ENCODE measurements at places on chromosomes 1 and 21. TPM values are rescaled to one million over a fixed set of nuclear protein-coding genes. Genes with fewer than 3 reads are reported as not detected.

FH gene
- total RNA-seq: 96.6 TPM

NHLH2 gene
- total RNA-seq: not detected

CATSPERE gene
- total RNA-seq: 1.9 TPM

FBLIM1 gene
- 363 TPM for total RNA-seq

ADAM30 gene
- total RNA-seq: not detected

TMEM79 gene
- 3.0 TPM for total RNA-seq

TMEM61 gene
- total RNA-seq: not detected

DEPDC1 gene
- total RNA-seq: 30.4 TPM

PYHIN1 gene
- not detected for total RNA-seq

- no peak overlapping the region for H3K27ac ChIP-seq
- no peak overlapping the region for H3K4me3 ChIP-seq
- H3K27me3 ChIP-seq: no peaks in the 10 kb centered on the region
- DNase-seq: no peak
These were observed 10.7 kb downstream of the MACF1 start for GRCh38 chr1:39214998-39215873.

- no peak overlapping the region for H3K27ac ChIP-seq
- no peak overlapping the region for H3K4me3 ChIP-seq
- peaks cover 9% of the 10 kb centered on the region for H3K4me1 ChIP-seq
- no peaks in the 10 kb centered on the region for H3K27me3 ChIP-seq
- peak; percentile 41 for DNase-seq
- H3K36me3 ChIP-seq: peaks cover 9% of the 10 kb centered on the region
These were observed 23.6 kb upstream of the CCDC17 start for GRCh38 chr1:45647248-45648021.

- H3K4me1 ChIP-seq: peaks cover 3% of the 10 kb centered on the region
- H3K27me3 ChIP-seq: no peaks in the 10 kb centered on the region
- DNase-seq: no peak
- no peak overlapping the region for H3K4me3 ChIP-seq
- H3K27ac ChIP-seq: no peak overlapping the region
These were observed 22.1 kb downstream of the TMEM63A start for GRCh38 chr1:225860107-225860506.

GRCh38 chr21:44957901-44958451, 18.1 kb downstream of the SLX9 start:
- H3K4me3 ChIP-seq: no peak overlapping the region
- no peak for DNase-seq
- peak overlapping the region; percentile 61 for H3K27ac ChIP-seq
- H3K4me1 ChIP-seq: peaks cover 33% of the 10 kb centered on the region
- H3K27me3 ChIP-seq: no peaks in the 10 kb centered on the region

GRCh38 chr1:57603696-57604095, 179.8 kb upstream of the DAB1 start:
- H3K36me3 ChIP-seq: no peaks in the 10 kb centered on the region
- no peak overlapping the region for H3K27ac ChIP-seq
- DNase-seq: no peak
- H3K27me3 ChIP-seq: no peaks in the 10 kb centered on the region
- no peaks in the 10 kb centered on the region for H3K4me1 ChIP-seq

DNA sequence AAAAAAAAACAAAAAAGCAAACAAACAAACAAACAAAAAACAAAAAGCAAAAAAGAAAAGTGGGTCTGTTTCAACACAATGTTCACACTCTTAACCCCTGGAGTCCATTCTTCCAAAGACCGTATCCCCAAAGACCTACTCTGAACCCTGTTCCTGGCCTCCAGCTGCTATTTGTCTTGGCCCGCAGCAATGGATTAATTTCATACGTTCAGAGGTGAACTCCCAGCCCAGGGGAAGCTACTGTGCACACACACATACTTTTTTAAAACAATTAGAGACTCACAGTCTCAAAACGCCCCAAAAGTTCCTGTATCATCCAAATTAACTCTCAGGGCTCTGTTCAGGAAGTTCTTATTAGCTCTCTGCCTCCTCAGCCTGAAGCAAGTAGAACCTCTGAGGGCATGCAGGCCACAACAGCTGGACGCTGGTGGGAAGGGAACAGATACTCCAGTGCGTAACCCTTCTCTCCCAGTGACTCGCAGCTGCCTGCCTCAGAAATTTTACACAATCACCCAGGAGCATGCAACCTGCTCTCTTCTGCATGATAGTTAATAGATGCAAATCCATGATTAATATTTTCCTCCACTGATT, 395.4 kb downstream of the RRAGC start:
- no peak overlapping the region for H3K4me3 ChIP-seq
- no peak overlapping the region for H3K27ac ChIP-seq
- no peaks in the 10 kb centered on the region for H3K36me3 ChIP-seq
- H3K27me3 ChIP-seq: no peaks in the 10 kb centered on the region

GRCh38 chr21:29487154-29487553, 188.4 kb downstream of the BACH1 start:
- H3K27ac ChIP-seq: no peak overlapping the region
- no peaks in the 10 kb centered on the region for H3K4me1 ChIP-seq
- H3K27me3 ChIP-seq: no peaks in the 10 kb centered on the region

GRCh38 chr1:3471356-3472087, 17.1 kb downstream of the ARHGEF16 start:
- H3K36me3 ChIP-seq: no peaks in the 10 kb centered on the region
- no peaks in the 10 kb centered on the region for H3K27me3 ChIP-seq
- no peak overlapping the region for H3K27ac ChIP-seq
- DNase-seq: peak; percentile 35
- H3K4me3 ChIP-seq: no peak overlapping the region

GRCh38 chr1:44655609-44656008, 18.7 kb downstream of the TMEM53 start:
- H3K27me3 ChIP-seq: no peaks in the 10 kb centered on the region
- H3K27ac ChIP-seq: no peak overlapping the region
- no peak overlapping the region for H3K4me3 ChIP-seq
- peaks cover 6% of the 10 kb centered on the region for H3K36me3 ChIP-seq
- no peaks in the 10 kb centered on the region for H3K4me1 ChIP-seq
- peak; percentile 26 for DNase-seq

DNA sequence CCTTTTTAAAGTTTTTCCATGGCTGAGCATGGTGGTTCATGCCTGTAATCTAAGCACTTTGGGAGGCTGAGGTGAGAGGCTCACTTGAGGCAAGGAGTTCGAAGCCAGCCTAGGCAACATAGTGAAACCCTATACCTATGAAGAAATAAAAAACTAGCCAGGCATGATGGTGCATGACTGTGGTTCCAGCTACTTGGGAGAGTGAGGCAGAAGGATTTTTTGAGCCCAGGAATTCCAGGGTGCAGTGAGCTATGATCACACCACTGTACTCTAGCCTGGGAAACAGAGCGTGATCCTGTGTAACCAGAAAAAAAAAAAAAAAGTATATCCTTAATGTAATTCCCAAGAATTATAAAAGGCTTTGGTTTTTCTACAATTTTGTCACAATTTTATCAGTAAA, 17.4 kb downstream of the DEPDC1 start:
- H3K27me3 ChIP-seq: no peaks in the 10 kb centered on the region
- peaks cover 8% of the 10 kb centered on the region for H3K4me1 ChIP-seq
- no peak overlapping the region for H3K27ac ChIP-seq
- no peak for DNase-seq
- H3K36me3 ChIP-seq: peaks cover 14% of the 10 kb centered on the region
- no peak overlapping the region for H3K4me3 ChIP-seq

DNA sequence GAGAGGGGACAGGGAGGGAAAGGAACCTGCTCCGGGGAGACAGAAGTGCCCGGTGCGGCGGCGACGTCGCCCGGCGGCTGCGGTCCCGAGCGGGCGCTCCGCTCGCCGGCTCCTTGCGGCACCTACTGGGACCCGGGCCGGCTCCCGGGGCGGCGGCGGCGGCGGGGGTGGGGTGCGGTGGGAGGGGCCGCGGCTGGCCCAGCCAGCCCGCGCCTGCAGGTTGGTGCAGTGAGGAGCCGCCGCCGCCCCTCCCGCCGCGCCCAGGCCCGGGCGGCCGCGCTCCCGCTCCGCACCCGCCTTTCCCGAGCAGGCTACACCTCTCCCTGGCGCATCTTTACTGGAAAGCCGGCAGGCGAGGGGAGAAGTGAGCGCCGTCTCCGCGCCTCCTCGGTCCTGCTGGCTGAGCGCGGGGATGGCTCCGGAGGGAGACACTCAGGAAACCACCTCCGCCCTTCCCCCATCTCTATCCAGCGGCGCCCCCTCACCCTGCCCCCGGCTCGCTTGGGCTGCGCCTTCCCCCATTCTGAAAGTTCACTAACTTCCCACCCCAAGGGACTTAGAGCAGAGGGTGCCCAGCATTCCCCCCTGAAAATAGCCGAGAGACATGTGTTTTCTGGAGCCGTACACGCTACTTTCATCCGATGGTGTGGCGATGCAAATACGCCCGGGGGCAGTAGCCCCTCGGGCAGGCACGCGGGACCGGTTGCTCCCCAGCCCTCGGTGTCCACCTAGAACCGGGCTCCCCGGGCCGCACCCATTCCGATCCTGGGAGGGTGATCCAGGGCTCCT, at the start of gene PLD5:
Gene PLD5, minus strand, starts transcription at position 127 of the 789 bp plus-strand sequence.
- no peak for DNase-seq
- no peak within 1 kb of the TSS for H3K27ac ChIP-seq
- H3K36me3 ChIP-seq: no peaks in the 10 kb centered on the region
- peaks cover 29% of the 10 kb centered on the region for H3K27me3 ChIP-seq

- DNase-seq: no peak
- no peak overlapping the region for H3K4me3 ChIP-seq
- H3K27me3 ChIP-seq: peaks cover 2% of the 10 kb centered on the region
- H3K4me1 ChIP-seq: peaks cover 13% of the 10 kb centered on the region
- no peaks in the 10 kb centered on the region for H3K36me3 ChIP-seq
- no peak overlapping the region for H3K27ac ChIP-seq
These were observed 247.6 kb downstream of the KCNJ6 start for GRCh38 chr21:37668462-37669239.

DNA sequence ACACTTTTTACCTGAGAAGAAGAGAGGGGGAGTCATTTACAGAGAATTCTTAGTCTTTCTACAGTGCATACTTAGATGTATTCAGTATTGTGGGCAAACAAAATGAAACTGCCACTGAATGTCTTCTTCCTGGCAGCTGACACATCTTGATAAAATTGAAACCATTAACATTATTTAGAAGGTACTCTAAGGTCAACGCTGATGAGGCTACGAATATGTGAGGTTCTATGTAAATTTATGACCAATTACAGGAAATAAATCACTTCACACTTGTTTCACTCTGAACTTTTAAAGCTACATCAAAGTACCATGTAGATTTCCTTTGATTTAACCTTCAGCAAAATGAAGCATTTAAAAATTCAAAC, 51.3 kb upstream of the GFI1 start:
- no peaks in the 10 kb centered on the region for H3K27me3 ChIP-seq
- H3K36me3 ChIP-seq: no peaks in the 10 kb centered on the region
- no peak overlapping the region for H3K4me3 ChIP-seq

GRCh38 chr1:1063261-1063944, 10.7 kb downstream of the RNF223 start:
- H3K4me1 ChIP-seq: peaks cover 16% of the 10 kb centered on the region
- H3K27me3 ChIP-seq: peaks cover 10% of the 10 kb centered on the region
- no peak overlapping the region for H3K27ac ChIP-seq

GRCh38 chr1:246212013-246212412, 295.1 kb downstream of the SMYD3 start:
- peaks cover 5% of the 10 kb centered on the region for H3K4me1 ChIP-seq
- DNase-seq: no peak
- H3K36me3 ChIP-seq: no peaks in the 10 kb centered on the region
- no peak overlapping the region for H3K27ac ChIP-seq
- H3K27me3 ChIP-seq: no peaks in the 10 kb centered on the region

DNA sequence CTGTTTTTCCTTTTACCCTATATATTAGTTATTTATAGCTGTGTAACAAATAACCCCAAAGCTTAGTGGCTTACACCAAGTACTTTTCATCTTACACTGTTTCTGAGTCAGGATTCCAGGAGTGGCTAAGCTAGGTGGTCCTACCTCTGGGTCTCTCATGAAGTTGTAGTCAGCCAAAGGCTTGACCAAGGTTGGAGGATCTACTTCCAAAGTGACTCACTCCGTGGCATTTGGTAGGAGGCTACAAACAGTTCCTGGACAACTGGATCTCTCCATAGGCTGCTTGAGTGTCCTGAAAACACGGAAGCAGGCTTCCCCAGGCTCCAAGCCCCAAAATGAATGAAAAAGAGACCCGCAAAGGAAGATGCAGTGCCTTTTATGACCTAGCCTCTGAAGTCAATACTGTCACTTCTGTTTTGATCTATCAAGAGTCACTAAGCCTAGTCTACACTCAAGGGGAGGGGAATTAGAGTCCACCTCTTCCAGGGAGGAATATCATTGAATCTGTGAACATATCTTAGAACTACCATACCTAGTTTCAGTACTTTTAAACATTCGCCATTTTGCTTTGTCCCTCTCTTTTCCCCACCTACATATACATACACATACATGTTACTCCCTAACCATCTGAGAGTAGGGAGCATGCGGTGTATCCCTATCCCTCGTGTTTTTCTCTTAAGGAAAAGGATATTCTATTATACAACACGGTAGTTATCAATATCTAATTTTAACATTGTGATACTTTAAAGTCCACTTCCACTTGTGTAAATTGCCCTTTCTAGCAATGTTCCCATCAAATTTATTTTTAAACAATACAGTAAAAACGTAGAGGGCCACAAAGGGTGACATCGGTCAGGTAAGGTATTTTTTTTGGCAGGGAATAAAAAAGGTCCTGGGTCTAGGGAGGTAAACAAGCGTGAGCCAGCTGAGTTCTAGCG, 67.2 kb downstream of the SLC35A3 start:
- H3K4me1 ChIP-seq: peaks cover 24% of the 10 kb centered on the region
- peak overlapping the region; percentile 80 for H3K4me3 ChIP-seq
- H3K27ac ChIP-seq: peak overlapping the region; percentile 96
- peak; percentile 48 for DNase-seq
